ENCODE measurements at places on chromosomes 1 and 21.

GRCh38 chr1:71521655-71522264 lies 440.9 kb upstream of the ZRANB2 start:
- DNase-seq = peak; percentile 47

DNA sequence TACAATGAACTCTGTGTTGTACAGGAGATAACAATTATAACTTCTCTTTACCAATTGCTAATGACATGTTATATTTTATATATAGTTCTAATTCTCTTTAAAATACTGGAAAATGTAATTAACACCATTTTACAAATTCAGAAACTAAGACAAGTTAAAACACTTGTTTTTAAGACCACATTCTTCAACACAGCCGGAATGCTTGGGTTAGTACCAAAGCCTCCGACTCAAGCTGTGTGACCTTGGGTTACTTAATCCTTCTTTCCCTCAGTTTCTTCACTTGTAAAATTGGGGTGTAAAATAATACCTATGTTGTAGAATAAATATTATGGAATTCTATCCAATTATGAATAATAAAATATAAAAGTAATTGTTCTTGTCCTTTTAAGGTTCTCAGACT lies 378.7 kb downstream of the USH2A start:
- peak; percentile 7 for DNase-seq

GRCh38 chr1:115133440-115133839 lies 44.1 kb upstream of the TSPAN2 start:
- DNase-seq = peak; percentile 77

- DNase-seq = no peak
Observed at GRCh38 chr21:33168886-33169285, 60.9 kb upstream of the IFNAR2 start.

DNA sequence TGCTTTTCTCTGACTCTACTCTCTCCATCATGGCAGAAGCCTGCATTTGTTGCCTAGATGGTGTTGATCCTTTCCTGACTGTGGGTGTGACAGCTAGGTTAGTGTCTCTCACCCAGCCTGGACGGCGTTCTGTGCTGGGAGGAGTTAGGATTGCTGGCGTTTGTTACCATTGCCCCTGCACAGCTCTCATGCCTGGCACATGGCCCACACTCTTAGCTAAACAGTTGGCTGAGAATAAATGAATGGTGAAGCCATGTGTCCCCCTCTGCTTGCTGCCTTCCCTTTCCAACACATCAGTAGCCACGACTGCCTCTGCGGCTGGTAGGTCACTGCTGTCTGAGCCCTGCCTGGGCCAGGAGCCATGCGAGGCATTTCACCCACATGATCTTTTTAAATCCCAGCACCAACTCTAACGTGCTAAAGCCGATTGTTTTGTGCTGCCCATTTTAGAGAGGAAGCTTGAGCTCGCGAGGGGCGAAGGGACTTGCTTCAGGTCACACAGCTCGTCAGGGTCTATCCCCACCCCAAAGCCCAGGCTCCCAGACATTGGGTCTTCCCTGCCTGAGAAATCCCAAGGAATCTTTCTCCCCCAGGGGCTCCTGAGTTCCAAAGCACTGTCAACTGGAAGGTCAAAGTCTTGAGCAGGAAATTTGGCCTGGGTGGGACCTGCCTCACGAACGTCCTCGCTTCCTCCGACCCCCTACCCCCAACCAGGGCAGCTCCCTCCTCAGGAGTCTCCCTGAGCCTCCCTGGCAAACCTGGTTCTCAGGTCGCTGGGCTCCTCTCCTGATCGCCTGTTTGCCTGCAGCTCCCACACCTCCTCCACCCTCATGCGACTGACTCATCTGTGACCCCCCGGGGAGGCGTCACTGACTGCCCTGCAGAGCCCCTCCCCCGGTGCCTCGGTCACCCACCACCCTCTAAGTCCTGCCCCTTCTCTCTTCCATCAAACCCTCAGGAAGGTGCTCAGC lies 271.7 kb upstream of the C1orf174 start:
- DNase-seq = no peak

GRCh38 chr21:22842875-22843274 lies 1844.7 kb downstream of the NCAM2 start:
- DNase-seq = no peak

DNA sequence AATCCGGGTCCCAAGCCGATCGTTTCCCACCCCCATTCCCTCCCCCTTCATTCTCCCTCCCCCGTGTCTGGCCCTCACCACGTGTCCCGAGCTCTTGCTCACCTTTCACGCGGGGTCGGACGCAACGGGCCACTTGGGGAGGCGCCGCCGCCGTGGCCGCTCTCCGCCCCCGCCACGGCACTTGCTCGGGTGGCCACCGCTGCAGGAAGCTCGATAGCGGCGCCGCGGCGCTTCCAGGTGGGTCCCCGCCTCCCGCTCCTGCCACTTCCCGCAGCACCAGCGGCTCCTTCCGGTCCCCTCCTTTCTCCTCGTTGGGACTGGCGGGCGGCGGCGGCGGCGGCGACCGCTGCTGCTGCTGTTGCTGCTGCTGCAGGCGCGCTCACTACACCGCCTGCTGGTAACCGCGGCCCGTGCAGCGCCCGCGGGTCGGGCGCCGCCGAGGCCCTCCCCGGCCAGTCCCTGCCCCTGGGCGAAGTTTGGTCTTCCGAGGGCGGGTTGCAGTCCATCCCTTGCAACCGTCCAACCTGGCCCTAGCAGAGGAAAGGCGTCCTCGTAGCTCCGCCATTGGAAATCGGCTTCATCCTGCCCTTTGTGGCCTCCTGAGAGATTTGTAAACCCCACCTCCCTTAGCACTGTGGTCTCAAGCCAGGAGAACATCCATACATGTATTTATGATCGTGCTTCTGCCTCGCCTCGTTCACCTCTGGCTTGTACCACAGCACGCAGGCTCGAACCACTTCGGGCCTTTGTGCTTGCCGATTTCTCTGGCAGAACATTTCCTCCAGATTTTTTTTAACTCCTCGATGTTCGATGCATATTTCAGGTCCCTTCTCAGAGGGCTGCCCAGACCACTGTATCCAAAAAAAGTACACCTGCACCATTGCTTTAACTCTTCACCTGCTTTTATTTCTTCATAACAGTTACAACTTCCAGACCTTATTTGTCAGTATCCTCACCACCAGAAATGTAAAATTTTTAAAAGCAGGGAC lies 996 bp upstream of the ZZZ3 start:
- DNase-seq = peak; percentile 91

GRCh38 chr1:182702826-182703524 lies 18.6 kb upstream of the RGS8 start:
- no peak for DNase-seq

DNA sequence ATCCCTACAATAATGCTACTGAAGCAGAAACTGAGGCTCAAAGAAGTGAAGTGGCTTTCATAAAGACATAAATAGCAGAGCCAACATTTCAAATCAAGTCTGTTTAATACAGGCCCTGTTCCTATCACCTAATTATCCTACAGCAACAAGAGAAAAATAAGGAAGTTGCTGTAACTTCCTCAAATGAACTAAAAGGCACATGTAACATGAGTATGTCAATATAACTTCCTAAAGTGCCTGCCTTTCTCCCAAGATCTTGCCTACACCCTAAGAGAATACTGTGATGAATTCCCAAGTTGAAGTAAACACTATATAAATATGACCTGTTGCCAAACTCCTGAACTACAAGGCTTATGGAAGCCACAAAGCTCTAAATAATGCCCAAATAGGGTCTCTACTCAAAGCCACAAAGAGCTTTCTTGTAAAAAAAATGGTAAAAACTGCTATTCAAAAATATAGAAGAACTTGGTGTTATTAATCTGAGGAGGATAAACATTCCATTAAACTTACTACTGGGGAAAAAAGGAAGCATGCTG lies 8.6 kb downstream of the BEND5 start:
- DNase-seq = no peak

- DNase-seq = no peak
Observed at GRCh38 chr1:231416901-231417300, 5.2 kb downstream of the EGLN1 start.

DNA sequence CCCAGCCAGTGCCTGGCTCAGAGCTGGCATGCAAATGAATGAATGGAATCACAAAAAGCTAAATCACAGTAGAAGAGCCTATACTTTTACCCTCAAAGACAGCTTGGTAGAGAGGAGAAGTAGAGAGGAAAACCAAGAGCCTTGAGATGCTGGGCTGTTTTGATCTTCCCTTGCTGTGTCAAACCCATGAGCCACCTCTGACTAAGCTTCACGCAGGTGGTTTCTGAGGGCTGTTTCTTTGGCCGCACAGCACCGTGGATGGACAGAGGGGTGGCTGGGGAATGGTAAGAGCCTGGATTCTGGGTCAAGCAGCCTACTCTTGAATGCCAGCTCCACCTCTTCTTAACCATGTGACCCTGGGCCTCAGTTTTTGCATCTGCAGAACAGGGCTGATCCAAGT lies 18.6 kb downstream of the ABCG1 start:
- DNase-seq = no peak

GRCh38 chr1:229714964-229715603 lies 89.0 kb downstream of the URB2 start:
- DNase-seq = peak; percentile 6

DNA sequence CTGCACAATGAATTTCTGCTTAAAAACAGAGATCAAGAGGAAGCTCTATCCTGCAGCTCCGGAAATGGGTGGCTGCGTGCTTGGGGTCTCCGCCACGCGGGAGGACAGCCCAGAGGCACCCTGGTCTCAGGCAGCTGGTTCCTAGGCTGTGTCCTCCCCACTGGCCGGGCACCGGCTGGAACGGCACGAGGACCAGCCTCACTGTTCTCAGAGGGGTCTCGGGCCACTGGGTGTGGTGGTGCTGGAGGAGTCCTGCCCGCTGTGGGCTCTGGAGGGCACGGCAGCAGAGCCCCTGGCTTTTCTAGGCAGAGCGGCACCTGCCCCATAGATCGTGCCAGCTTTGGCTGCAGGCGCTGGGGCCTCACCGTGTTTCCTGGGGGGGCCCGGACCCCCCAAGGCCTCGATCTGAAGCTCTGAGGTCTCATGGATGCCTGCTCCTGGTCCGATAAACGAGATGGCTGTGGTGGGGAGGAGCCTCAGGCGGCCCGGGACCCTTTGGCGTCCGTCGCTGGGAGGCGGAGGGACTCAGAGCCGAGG lies 8.2 kb upstream of the RNF223 start:
- DNase-seq = no peak

- DNase-seq = no peak
Observed at GRCh38 chr1:118564961-118565703, 380.1 kb upstream of the SPAG17 start.

GRCh38 chr1:71269818-71270217 lies 189.0 kb upstream of the ZRANB2 start:
- DNase-seq = no peak

DNA sequence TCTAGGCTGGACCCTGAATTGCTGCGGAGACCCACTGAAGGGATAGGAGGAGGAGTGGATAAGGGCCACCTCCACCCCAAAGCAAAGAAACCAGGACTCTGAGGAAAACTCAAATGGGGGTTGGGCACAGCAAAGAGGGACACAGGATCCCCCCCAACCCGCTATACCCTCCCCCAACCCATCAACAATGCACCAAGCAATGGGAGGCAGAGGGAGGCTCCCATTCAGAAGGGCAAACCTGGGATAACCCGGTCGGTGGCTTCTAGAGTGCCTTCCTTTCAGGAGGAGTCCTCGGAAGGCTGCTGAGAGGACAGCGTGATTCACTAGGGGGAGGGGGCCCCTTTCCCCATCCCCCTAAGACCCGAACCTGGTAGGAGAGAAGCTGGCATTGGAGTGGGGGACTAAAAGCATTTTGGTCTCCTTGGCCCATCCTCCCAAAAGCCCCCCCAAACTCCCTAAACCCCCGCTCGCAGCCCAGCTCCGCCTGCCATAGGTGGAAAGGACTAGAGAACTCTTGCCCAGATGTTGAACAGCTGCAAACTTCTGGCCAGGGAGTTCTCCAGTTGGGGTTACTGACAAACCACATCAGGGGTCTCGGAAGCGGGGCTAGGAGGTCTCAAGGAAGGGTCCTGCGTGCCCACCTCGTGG lies 1.3 kb downstream of the MEF2D start:
- DNase-seq = no peak

GRCh38 chr1:198088360-198089071 lies 68.3 kb upstream of the NEK7 start:
- peak; percentile 64 for DNase-seq

DNA sequence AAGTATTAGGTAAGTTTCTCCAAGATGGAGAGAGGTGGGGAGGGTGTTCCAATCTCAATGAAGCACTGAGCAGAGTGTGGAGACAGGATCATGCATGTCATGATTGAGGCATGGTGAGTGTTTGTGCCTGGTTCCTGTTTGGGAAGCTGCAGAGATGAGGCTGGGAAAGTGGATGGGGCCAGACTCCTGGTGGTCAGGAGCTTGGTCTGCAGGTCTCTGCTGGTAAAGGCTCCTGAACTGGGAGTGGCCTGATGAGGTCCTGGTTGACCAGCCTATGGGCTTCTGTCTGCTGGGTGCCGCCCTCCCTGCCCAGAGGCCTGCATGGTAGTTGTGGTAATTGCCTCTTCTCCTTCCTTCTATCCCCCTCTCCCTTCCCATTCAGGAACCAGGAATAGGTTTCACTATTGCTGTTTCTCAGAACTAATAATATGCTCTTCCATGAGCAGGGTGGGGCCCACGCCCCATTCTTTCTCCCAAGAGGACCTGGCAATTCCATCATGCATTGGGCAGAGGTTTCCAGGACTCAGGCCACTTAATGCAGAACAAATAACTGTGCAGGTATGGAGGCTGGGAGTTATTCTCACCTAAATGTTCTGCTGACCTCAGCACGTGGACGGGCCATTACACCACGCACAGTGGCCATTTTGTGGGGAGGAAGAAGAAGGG lies 24.5 kb downstream of the PROK1 start:
- DNase-seq = no peak

- no peak for DNase-seq
Observed at GRCh38 chr1:248739572-248740205, 15.9 kb downstream of the LYPD8 start.

GRCh38 chr1:38000529-38001455 lies 4.5 kb downstream of the FHL3 start:
- peak; percentile 89 for DNase-seq

DNA sequence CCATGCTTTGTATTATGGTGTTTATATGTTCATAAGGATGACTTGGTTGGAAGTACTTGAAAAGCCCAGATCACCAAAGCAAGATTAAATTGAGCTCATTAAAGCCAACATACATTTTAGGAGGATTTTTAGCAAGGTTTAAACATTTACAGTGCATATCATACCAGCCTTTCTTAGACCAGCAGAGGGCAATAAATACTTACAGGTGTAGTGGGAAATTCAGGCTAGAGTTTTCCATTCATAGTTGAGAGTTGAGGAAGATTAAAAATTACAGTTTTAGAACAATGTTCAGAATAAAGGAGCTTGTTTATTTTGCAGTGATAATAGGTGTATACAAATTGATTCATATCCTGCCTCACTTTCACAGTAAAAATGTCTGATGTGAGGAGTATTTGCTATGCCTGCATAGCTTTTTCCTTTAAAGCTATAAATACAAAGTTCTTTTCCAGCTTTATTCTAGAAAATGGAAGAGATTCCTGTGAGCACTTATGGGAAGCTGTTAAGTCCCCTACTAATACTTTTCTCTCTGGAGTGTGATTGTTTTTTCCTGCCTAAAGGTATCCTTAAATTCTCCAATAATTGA lies 35.3 kb downstream of the DTL start:
- peak; percentile 72 for DNase-seq

GRCh38 chr1:29516063-29516820 lies 279.9 kb downstream of the PTPRU start:
- DNase-seq = no peak

- DNase-seq = no peak
Observed at GRCh38 chr21:23732776-23733175, 1874.5 kb downstream of the MRPL39 start.

- DNase-seq = peak; percentile 61
Observed at GRCh38 chr1:216310776-216311175, 112.5 kb downstream of the USH2A start.

GRCh38 chr1:211237579-211237978 lies 21.6 kb upstream of the RCOR3 start:
- no peak for DNase-seq
